ENCODE measurements at places on chromosomes 7 and 10.

- DNase-seq, result no peak
Observed at GRCh38 chr10:122018951-122019413, 30.0 kb downstream of the TACC2 start.

GRCh38 chr10:117667831-117668230 is 125.3 kb downstream of the EMX2 start:
- DNase-seq, result no peak

GRCh38 chr10:128505346-128505745 is 379.1 kb upstream of the MKI67 start:
- DNase-seq, result no peak

DNA sequence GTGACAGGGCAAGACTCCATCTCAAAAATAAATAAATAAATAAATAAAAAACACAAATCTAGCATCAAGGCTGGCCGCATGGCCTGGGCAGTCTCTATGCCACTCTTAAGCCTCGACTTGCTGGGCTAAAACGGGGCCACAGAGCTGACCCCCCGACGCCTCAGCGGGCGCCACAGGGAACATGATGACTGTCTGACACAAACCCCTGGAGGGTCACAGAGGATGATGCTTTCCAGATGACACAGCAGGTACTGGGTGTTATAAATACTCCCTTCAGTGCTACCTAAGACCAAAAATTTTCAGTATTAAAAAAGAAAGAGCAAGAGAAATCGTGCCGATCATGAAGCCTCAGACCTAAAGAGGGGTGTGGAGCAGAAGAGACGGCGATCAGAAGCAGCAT is 176.8 kb downstream of the MAD1L1 start:
- DNase-seq, result no peak

DNA sequence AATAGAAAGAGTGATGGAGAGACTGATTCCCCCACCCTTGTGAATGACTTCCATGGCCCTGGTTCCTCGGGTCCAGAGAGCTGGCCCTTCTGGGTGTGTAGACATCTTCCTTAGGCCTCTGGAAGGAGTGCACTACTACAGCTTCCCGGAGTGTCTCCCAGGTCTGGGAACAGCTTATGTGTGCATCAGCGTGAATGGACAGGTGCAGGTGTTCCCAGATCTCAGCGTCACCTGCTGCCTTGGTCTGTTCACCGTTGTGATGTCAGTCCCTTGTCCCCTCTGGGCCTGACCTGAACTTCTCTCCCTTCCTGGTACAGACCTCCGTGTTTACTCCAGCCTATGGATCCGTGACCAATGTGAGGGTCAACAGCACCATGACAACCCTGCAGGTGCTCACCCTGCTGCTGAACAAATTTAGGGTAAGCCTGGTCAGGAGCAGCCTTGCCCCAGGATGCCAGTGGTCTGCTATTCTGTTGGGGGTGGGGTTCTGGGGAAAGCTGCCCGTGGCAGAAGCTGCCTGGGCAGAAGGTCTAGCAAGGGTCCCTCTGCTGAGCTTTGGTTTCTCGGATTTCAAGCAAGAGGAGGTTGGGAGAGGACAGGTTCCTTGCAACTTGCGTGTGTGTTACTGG is 10.5 kb upstream of the DEPP1 start:
- DNase-seq, result no peak

- DNase-seq, result no peak
Observed at GRCh38 chr7:130734815-130735716, 1.1 kb upstream of the KLF14 start.

- no peak for DNase-seq
Observed at GRCh38 chr10:111139567-111139966, 62.7 kb downstream of the ADRA2A start.

- peak; percentile 67 for DNase-seq
Observed at GRCh38 chr10:26860102-26860442, 686 bp downstream of the ABI1 start.

DNA sequence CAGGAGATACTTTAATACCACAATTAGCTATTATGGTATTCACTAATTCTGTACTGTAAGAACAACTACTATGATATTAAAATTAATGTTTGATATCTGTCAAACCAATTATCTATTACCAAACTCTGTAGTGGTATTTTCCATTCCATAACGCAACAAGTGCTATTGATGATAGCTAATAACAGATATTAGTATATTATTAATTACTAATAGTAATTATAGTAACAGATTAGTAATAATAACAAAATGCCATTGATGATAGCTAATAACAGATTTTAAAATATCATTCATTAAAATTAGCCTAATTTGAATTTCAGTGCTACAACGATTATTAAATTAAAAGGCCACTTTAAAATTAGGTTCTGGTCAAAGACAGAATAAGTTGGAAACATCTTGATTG is 93.5 kb downstream of the BTRC start:
- no peak for DNase-seq

DNA sequence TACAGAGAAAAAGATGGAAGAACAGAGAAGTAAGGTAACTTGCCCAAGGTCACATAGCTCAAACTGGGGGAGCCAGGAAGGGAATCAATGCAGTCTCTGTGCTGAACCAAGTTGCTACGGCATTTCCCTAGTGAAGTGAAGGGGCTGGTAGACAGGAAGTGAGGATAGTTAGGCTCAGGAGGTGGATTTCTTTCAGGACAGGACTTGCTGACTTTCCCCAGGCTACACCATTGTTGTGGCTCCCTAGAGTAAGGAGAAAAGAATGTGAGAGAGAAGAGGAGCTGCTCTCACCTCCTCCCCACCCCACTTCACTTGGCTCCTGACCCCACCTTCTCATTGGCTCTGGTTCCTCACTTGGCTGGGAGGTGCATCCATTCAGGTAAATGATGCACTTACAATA is 316.9 kb downstream of the INHBA start:
- DNase-seq, result no peak

GRCh38 chr7:100109521-100110163 is 8.2 kb downstream of the AP4M1 start:
- no peak for DNase-seq

DNA sequence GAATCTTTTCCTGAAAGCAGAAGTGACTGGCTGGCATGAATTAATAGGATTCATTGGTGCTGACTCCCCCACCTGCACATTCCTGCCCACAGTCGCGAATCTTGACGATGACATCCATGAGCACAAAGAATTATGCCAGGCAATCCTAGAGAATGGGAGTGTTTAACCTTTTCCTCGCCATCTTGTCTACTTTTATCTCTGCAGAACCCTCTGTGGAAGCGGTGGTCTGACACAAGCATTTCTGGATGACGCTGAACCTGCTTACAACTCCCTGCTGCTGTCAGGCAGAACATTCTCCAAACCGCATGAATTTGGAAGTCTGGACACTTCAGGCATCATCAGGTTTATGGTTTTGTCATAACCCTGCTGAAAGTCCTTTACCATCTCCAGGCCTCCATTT is 36.5 kb downstream of the KLF6 start:
- no peak for DNase-seq

DNA sequence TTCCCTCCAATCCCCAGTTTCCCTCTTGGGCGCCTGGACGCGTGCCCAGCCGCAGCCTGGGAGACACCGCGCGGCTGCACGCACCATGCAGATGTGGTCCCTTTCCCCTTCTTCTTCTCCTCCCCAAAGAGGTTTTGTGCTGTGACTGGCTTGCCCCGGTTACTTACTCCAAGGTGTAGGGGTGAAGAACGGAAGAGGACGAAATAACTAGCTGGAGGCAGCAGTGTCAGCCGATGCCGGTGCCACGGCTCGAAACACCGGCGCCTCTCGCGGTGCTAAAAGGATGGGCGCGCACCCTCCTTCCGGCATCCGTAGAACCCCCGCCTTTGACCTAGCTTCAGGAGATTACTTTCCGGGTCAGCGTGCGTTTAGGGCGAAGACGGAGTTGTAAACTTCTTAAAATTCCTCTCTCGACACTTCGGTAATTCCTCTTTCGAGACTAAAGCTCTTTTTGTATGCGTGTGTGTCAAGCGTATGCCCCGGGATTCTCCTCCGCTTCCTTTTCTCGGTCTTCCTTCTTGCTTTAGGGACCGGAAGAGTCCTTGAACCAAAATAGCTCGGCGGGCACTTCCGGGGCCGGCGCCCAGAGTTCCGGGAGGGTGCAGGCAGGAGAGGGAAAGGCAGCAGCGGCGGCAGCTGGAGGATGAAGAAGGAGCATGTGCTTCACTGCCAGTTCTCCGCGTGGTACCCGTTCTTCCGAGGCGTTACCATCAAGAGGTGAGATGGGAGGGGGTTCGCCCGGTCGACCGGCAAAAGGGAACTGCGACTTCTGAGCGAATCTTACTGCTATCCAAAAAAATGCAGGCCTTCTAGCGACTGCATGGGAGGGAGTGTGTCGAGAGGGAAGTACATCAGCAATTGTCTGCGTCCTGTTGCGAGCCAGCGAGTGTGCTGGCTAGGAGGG is at the start of the genes CDC123 and NUDT5:
Gene CDC123, plus strand, starts transcription at position 586 of the 904 bp plus-strand sequence. Its CDS starts 58 bp downstream, at position 644.
Gene NUDT5, minus strand, starts transcription at position 289 of the 904 bp plus-strand sequence. CDS start 9,600 bp downstream, outside the sequence.
- peak; percentile 92 for DNase-seq

DNA sequence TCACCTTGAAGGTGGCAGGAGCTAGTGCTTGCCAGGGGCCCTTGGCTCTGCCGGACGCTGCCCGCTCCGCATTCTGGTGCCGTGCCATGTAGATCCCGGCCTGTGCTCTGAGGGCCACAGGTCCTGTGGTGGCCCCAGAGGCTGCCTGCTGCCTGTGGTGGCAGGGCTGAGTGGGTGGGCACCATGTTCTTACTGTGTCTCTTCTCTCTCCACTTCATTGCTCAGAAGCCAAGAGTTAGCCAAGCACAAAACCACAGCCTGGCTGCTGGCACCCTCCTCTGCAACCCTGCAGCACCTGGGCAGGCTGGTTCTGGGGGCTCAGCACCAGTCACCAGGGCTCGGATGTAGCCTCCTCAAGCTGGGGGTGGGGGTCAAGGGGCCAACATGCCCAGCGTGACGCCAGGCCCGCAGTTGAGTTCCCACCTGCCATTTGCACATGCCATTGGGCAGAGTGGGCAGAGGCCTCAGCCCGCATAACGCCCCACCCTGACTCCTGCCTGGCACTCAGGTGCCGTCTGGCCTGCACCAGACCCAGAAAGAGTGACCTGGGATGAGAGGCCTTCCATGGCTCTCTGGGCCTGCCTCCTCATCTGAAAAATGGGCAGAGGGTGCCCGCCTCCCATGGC is 16.3 kb downstream of the ZMIZ1 start:
- DNase-seq, result peak; percentile 29

GRCh38 chr7:28410628-28411531 is 1.4 kb upstream of the CREB5 start:
- DNase-seq, result peak; percentile 48

DNA sequence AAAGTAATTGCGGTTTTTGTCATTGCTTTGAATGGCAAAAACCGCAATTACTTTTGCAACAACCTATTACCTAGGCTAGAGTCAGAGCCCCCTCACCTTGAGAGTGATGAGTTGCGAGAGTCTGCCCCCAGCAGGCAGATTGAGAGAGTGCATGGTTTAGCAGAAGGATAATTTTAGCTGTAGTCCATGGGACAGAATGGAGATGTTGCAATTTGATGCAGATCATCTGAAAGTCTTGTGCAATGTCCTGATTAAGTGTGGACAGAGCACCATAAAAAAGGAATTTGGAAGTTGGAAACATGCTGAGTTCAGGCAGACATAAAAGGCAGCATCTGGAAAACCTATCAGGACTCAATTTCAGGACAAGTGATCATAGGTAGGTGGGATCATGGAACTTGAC is 48.7 kb downstream of the GPR141 start:
- peak; percentile 76 for DNase-seq

DNA sequence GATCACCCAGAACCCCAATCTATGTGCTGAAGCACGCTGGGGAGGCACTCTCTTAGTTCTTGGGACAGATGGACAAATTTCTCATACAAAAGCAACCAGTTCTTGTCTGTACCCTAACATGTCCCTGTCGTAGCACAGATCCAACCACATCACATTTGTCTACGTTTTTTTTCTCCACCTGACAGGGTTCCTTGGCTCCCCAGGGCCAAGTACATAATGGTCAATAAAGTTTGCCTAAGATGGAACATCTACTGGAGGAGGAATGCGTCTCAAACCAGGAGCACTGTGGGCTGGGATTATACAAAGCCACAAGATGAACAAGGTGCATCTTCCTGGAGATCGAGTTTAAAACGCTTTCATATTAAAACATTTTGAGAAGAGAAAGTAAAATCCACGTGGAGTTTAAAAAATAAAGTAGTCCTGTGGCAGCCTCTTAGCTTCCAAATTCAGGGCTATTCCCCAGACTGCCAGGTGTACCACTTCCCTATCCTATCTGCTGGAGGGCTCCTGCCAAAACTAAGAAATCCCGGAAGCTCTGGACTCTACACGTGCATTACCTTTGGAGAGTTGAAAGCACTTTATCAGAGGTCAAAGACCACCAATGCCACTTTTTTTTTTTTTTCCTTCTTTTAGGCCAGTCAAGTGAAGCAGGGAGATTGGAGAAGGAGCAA is 1.4 kb downstream of the TMEM243 start:
- DNase-seq, result no peak

GRCh38 chr7:13826752-13827151 is 162.7 kb downstream of the ETV1 start:
- DNase-seq, result no peak

DNA sequence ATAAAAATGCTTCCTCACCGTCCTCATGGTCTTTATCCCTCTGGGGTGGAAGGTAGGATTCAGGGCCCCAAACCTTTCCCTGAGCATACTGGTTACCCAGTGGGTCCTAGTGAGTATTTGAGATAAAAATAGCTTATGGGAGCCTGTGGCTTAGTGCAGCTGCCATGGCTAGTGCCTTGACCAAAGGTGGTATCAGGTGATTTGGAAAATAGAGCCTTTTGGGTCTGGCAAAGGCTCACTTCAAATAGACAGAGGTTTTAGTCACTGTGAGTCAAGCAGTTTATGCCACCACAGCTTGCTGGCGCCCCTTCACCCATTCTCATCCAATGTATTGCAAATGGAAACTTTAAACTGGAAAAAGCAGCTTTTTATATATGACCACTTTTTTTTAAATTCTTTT is 30.4 kb downstream of the PLAU start:
- DNase-seq, result no peak

GRCh38 chr7:27116962-27117886 is 13.3 kb downstream of the HOXA4 start:
- DNase-seq, result no peak

DNA sequence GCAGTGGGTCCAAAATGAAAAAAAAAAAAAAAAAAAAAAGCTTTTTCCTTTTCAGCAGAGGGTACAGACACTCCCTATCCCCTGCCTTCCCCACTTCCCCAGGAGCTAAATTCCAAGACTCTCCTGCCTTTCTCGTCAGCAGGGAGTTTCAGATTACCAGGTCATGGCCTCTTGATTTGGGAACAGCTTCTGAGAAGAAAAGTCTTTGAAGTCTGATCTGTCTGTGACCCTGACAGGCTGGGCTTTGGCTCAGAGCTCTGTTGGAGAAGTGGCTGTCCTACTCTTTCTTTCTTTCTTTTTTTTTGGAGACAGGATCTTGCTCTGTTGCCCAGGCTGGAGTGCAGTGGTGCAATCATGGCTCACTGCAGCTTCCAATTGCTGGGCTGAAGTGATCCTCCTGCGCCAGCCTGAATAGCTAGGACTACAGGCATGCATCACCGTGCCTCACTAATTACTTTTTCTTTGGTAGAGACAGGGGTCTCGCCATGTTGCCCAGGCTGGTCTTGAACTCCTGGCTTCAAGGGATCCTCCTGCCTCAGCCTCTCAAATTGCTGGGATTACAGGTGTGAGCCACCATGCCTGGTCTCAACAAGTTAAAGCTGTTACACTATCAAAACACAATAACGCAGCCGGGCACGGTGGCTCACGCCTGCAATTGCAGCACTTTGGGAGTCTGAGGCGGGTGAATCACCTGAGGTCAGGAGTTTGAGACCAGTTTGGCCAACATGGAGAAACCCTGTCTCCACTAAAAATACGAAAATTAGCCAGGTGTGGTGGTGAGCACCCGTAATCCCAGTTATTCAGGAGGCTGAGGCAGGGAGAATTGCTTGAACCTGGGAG is 59.9 kb downstream of the COL26A1 start:
- DNase-seq, result no peak

Data from GM12865 (cell line).